ENCODE measurements at places on chromosomes 2 and 18. TPM values are rescaled to one million over a fixed set of nuclear protein-coding genes. Genes with fewer than 3 reads are reported as not detected.
A peak's percentile ranks its signal among the peaks of the same experiment; 100 is the strongest.

Gene MOCOS
- 10.2 TPM for total RNA-seq

DNA sequence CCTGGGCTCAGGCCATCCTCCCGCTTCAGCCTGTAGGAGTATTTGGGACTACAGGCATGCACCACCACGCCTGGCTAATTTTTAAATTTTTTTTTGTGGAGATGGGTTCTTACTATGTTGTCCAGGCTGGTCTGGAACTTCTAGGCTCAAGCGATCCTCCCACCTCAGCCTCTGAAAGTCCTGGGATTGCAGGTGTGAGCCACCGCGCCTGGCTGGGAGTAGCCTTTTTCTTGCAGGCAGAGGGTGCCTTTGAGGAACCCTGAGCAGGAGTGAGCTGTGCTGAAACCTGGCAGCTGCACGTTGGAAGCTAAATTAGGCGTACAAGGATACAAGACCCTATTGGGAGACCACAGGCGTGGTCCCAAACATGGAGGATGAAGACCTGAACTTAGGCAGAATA lies 8.0 kb downstream of the CTDSP1 start:
- DNase-seq = no peak

DNA sequence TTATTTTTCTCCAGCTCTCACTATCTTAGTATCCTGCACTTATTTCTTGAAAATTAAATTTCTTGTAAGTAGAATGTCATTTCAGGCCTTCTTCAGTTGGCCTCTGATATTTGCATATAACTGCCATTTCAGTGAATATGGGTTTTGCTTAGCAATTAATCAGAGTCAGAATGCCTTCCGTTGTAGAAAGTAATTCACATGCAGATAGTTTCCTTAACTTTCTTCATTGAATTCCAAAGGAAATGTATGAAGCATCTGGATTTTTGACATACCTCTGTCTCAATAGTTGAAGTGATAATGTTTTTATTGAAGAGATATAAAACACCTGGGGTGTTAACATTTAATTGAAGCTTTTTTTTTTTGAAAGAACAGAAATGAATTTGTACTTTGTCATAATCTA lies 914.1 kb upstream of the NXPH2 start:
- DNase-seq = no peak

DNA sequence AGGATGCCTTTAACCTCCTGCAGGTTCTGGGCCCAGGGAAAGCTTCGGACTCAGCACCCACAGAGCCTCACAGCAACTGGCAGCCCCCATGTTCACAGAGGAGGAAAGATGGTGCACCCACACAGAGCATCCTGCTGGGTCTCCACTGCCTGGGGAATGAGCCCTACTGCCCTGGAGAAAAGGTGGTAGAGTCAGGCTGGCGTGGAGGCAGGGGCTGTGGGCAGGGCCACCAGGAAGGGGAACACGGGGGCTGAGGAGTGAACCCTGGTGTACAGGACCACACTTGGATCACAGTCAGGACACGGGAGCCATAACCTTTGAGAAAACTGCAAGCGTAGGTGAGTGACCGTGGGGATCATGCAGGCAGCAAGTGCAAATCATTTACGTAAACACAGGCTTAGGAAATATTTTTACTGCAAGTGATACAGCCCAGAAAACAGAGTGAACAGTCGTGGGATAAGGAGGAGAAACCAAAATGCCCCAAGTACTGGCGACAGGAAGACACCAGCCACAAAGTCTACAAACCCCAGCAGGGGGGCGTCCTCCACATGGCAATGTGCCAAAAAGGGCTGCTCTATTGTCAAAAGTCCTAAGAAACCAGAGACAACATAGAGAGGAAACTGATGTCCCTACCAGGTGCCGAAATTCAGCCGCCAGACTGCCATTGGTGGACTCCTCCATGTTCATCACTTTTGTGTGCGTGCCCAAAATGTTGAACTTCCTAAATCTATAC lies 27.6 kb downstream of the STAT1 start:
- no peak for DNase-seq

Gene CNGA3
- total RNA-seq = 1.3 TPM

GRCh38 chr2:218367415-218368149 lies 10.9 kb downstream of the CATIP start:
- peak; percentile 68 for DNase-seq

Gene ABCG5
- total RNA-seq = not detected

Gene CDH19
- total RNA-seq = 457 TPM

Gene MEP1B
- not detected for total RNA-seq

Gene TGFBRAP1
- 30.8 TPM for total RNA-seq

DNA sequence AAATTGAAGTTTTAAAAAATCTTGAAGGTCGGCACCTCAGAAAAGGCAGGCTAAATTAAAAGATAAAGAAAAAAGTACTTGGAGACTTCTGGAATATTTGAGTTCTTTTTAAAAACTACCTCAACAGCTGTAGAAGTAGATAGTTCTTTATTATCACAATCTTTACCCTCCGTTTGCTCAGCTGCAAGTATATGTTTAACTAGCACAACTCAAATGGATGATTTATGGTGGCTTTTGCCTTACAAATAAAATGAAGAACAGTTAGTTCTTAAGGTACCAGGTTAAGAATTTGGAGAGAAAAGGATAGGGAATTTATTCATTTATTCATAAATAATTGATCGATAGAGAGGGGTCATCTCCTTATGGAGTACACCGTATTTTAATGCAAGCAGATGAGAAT lies 237.6 kb upstream of the FOSL2 start:
- DNase-seq = no peak

DNA sequence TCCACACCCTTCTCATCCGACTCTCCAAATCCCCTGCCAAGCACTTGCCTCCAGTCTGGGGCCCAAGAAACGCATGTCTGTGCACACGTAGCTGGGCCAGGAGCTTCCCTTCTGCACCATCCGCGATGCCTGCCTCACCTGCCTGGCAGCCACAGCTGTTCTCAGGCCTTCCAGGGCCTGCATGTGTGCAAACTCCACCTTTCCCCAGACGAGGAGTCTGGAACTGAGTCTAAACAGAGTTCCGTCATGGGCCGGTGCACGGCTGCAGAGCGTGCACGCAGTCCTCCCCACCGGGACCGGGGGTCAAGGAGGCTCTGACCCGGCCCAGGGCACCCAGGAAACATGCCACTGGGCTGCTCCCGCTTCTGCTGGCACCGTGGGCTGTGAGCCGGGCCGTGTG lies 66.8 kb upstream of the SALL3 start:
- DNase-seq = no peak

Gene SULT1C2
- not detected for total RNA-seq

Gene INHBB
- 24.3 TPM for total RNA-seq

- DNase-seq = no peak
Observed at GRCh38 chr2:106107509-106108131, 86.5 kb downstream of the UXS1 start.

DNA sequence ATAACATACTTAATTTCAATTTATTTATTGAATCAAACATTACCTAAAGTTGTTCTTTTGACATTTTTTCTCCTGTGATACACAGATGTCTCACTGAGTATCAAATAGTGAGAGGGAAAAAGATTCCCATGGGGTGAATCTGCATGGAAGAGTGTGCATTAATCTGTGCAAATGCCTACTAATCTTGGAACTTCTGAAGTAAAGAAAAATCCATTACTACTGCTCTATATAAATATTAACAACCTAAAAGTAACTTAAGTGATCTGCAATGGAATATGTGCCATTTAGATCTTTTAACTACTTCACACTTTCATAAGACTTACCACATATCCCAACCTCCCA lies 125.5 kb downstream of the PLCL1 start:
- DNase-seq = no peak

Gene CCDC142
- total RNA-seq = 53.1 TPM

- DNase-seq = no peak
Observed at GRCh38 chr2:39407516-39408296, 29.4 kb downstream of the MAP4K3 start.

DNA sequence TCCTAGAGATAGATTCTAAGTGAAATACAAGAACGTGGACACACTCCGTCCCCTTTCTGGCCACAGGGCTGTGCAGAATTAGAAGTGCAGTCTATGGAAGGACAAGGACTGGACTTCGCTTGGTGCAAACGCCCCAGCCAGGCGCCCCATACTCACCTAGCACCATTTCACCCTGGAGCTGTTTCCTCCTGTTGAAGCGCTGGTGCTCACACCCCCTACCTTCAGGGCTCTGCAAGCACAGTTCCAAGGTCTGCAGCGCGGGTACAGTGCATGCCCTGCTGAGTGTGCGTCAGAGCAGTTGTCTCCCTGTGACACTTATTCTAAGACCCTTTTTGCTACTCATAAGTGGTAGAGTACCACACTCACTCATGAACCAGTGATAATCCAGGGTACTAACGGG lies 3.0 kb downstream of the HPCAL1 start:
- DNase-seq = no peak

- DNase-seq = no peak
Observed at GRCh38 chr2:102278720-102279390, 32.5 kb upstream of the IL1RL1 start.

Gene FKBP7
- total RNA-seq = 13.7 TPM

Gene CDH7
- 22.0 TPM for total RNA-seq

DNA sequence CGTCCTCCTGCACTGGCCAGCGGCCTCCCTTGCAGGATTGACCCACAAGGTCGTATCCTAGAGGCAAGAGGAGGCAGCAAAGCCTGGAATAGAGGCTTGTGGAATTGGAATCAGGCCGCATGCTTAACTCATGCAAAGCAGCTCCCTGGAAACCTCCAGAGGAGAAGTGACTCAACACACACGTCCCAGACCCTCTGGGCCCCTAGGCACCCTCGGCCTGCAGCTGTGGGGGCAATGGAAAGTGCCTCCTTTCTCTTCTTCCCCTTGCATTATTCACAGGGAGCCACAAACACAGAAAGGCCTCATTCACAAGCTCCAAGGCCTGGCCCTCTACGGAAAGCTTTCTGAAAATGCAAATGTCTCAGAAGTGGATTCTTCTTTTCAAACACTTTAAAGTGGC lies 19.6 kb downstream of the SPATA3 start:
- DNase-seq = no peak

GRCh38 chr2:148829618-148830017 lies 45.4 kb upstream of the KIF5C start:
- DNase-seq = no peak

DNA sequence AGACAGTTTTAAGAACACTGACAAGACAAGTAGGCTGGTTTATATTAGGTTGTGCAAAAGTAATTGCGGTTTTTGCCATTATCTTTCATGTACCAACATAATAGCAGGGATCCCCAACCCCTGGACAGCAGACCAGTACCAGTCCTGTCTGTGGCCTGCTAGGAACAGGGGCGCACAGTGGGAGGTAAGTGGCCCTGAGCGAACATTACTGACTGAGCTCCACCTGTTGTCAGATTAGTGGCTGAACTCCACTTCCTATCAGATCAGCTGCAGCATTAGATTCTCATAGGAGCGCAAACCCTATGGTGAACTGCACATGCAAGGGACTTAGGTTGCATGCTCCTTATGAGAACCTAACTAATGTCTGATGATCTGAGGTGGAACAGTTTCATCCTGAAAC lies 921.9 kb downstream of the CCDC85A start:
- DNase-seq = no peak

Gene C2orf15
- not detected for total RNA-seq

Gene ABCG8
- total RNA-seq = not detected

GRCh38 chr2:127656569-127657231 lies 10.7 kb downstream of the GPR17 start:
- no peak for DNase-seq

DNA sequence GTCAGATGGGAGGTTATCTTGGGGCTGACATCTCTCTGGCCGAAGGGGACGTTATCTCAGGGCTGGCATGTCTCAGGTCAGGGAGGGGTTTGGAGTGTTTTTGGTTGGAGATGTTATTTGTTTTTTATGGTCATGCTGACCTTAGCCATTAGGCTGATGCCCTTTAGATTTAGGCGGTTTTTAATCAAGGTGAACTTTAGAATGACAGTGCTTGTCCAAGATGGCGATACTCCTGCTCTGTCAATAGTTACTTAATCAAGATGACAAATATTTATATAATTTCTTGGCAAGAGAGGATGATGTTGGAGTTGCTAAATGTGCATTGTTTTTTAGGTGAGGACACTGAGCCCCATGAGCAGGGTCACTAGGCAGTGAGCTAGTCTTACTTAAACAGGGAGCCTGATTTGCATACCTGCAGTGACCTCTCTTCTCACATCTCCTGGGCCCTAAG lies 34.5 kb downstream of the MERTK start:
- no peak for DNase-seq

Gene LAMA3
- 46.3 TPM for total RNA-seq

Gene DOK6
- 4.0 TPM for total RNA-seq

Gene FLACC1
- 0.98 TPM for total RNA-seq

Gene C2orf81
- total RNA-seq = 14.4 TPM

Gene NR4A2
- total RNA-seq = 19.5 TPM

- no peak for DNase-seq
Observed at GRCh38 chr2:18526429-18526828, 34.0 kb downstream of the RDH14 start.

Gene IL1R1
- total RNA-seq = 44.0 TPM

DNA sequence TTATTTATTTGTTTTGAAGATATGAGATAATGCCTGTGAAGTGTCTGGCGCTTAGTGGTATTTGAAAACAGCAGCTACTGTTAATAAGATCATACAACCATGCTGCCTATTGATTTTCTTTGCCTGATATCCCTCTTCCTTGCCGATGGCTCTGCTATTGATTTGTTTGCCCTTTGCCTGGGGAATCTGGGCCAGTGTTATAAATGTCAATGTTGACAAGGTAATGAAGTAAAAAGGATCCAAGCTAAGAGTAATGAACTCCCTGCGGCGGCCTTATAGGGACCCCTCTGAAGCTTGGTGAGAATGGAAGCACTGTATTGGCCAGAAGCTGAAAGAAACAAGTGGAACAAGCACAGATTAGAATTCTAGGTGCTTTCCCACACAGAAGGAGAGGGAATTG lies 854.6 kb downstream of the CNTNAP5 start:
- DNase-seq = no peak

GRCh38 chr2:23412556-23413155 lies 27.7 kb downstream of the KLHL29 start:
- no peak for DNase-seq
